ENCODE measurements at places on chromosomes 12 and 14.

- DNase-seq = no peak
Measured at GRCh38 chr12:33012226-33012625, 115.6 kb upstream of the PKP2 start.

DNA sequence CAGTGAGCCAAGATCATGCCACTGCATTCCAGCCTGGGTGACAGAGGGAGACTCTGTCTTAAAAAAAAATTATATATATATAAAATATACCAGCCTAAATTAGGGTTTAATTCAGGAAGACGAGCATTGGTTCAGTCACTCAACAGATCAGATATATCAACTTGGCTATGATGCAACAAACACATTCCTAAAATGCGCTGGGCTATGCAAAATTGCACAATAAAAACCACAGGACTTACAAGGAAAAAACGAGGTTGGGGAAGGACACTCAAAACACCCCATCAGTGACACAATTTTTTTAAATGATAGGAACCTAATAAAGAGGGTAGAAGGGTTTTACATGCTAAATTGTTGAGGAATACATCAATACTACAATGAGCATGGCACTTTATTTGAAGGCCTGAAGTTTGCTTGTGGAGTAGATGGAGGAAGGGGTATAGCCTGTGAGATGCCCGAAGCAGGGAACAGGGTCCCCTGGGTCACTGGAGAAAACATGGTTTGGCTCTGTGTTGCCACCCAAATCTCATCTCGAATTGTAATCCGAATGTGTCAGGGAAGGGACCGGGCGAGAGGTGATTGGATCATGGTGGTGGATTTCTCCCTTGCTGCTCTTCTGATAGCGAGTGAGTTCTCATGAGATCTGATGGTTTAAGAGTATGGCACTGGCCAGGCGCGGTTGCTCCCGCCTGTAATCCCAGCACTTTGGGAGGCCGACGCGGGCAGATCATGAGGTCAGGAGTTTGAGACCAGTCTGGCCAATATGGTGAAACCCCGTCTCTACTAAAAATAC is 71.2 kb downstream of the TNFAIP2 start:
- DNase-seq = peak; percentile 57

DNA sequence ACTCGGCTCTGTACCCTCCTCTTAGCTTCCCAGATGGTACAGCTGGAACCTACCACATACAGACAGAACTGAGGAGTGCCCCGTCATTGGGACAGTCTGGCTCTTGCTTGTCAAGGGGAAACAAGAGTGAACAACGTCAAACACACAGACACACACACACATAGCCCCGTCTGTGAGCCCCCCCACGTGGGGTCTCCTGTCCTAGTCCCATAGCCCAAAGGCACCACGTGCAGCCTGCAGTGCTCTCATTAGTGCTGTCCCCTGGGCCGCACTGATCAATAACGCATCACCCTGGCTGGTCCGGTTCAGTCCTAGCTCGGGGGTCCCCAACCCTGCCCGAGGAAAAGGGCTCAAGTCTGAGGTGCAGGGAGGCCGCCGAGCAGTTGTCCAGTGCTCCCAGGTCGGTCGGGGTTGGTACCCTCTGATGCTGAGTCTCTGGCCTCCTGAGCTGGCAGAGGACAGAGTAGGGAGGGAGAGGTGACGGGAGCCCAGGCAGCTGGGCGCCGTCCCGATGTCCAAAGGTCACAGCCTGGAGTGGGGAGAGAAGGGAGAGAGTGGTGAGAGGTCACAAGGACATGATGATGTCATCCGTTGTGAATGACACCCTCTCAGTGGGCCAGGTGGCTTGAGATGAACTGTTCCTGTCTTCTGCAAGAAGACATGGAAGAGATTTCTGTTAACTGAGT is 105.4 kb upstream of the NOS1 start:
- DNase-seq = no peak

GRCh38 chr14:71166180-71166837 is 259.1 kb downstream of the PCNX1 start:
- peak; percentile 81 for DNase-seq

DNA sequence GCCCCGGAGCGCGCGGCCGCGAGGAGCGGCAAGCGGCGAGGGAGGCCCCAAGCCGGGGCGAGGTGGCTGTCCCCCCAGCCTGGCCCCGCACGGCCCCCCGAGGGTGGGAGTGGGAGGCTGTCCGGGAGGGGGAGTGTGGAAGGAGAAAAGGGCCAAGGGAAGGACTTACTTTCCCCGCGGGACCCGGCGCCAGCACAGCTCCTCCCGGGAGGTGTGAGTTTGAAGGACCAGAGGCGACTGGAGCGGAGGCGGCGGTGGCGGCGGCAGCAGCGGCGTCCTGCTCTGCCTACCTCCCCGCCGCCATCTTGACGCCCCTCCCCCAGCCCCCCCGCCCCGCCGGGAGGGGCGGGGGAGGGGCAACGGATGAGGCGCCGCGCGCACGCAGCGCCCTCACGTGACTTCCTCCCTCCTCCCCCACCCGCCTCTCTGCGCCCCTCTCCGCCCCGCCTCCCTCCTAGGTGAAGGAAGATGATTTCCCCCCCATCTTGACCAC is at the start of gene SBNO1:
SBNO1 (minus strand) TSS at position 316 of the 493 bp plus-strand sequence. CDS start 14,406 bp downstream, outside the sequence.
- DNase-seq = peak; percentile 97

GRCh38 chr14:68677901-68678300 is 115.0 kb downstream of the ZFP36L1 start:
- DNase-seq = no peak

- peak; percentile 86 for DNase-seq
Measured at GRCh38 chr14:88551094-88551870, 3.5 kb downstream of the PTPN21 start.

- DNase-seq = no peak
Measured at GRCh38 chr12:101566318-101566717, 28.5 kb upstream of the MYBPC1 start.

GRCh38 chr12:107512391-107512790 is 173.2 kb upstream of the PWP1 start:
- peak; percentile 20 for DNase-seq

- peak; percentile 85 for DNase-seq
Measured at GRCh38 chr12:1474041-1474573, 120.3 kb downstream of the FBXL14 start.

- no peak for DNase-seq
Measured at GRCh38 chr12:87280893-87281292, 748.3 kb downstream of the C12orf50 start.

DNA sequence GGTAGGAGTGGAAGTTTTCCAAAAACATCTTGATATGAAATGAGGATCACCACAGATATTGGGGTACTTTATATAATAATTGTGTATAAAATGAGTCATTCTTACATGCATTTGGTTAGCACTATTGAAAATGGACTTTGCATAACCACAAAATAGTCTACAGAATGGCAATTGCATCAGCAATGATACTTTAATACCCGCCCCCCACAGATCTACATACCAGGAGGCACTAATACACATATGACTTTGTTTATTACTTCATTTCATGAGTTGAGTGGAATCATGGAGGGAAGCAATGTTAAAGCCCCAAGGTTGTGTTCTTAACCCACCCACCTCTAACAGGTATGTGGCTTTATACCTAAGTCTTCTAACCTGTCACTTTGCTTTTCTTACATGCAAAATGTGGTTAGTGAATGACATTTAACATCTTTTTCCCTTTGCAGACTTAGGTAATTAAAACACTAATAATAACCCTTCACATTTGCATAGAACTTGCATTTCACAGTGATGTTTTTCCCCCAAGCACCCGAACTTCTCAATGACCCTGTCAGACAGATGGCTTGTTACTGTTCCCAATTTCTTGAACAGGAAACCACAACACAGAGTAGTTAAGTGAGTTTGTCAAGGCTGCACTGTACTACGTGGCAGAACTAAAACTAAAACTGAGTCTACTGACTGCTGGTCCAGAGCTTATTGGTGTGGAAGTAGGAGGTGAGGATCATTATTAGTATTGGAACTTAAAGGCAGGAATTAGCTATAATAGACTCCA is 101.9 kb downstream of the NPAS3 start:
- no peak for DNase-seq

DNA sequence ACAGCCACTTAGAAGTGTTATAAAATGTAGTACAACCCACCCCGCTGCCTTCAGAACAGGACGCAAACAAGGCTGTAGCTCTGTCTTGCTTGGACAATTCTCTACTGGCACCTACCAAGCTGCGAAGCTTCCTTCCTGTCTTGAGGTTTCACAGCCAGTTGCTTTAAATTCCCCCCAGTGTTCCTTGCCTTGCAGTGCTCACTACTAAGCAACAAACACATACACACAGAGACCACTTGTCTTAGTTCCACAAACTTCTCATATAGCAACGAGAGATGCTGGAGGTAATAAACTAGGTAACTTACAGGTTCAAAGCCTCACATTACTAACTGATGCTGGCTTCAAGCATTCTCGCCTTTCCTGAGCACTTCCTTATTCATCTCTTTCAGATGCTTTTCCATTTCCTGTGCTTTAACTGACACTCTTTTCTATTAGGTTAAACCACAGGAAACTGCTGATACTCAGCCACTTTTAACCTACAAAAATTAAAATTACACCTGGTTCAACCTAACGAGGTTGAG is 91.5 kb upstream of the PTGDR start:
- no peak for DNase-seq

DNA sequence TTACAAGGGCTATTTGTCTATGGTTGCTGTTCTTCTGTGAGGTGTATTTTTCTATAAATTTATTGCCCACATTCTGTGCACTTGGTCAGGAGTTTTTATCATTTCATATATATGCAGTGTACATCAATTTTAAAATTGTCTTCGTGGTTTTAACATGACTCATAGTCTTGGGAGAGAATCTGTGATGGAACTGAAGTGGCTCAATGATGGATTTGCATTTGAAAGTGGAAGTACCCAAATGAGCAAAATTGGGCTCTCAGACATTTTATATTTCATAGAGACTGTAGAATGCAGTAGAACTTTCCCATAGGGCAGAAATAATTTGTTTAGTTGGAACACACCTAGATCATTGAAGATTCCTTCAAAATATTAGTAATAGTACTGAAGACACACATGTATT is 1.9 kb upstream of the SCFD1 start:
- DNase-seq = peak; percentile 10

DNA sequence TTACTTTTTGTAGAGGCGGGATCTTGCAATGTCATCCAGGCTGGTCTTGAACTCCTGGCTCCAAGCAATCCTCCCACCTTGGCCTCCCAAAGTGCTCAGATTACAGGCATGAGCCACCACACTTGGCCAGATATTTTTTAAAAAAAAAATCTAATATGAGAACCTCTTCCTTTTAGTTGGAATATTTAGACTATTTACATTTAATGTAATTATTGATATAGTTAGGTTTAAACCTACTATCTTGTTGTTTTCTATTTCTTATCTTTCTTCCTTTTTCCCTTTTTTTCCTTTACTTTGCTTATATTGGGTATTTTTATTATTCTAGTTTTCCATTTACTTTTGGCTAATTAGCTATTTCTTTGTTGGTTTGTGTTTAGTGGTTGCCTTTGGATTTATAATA is 185.8 kb downstream of the SLC41A2 start:
- no peak for DNase-seq

- peak; percentile 33 for DNase-seq
Measured at GRCh38 chr12:90102957-90103652, 394.5 kb upstream of the ATP2B1 start.

DNA sequence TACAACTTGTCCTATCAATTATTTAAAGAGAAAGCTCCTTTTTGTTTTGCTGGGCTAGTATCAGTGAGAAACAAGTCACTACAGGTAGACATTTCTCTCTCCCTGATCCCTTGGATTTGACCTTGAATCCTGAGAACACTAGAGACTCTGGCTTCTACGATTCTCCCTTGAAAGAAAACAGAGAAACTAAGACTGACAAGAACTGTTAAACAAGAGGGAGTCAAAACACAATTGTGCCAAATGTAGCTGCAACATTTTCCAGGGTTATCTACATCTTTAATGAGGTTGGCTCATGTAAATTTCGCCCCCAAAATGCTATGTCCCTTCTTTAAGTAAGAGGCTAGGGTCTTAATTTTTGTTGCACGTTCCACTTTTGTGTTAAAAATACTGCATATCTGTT is 62.4 kb downstream of the SLC38A1 start:
- no peak for DNase-seq

DNA sequence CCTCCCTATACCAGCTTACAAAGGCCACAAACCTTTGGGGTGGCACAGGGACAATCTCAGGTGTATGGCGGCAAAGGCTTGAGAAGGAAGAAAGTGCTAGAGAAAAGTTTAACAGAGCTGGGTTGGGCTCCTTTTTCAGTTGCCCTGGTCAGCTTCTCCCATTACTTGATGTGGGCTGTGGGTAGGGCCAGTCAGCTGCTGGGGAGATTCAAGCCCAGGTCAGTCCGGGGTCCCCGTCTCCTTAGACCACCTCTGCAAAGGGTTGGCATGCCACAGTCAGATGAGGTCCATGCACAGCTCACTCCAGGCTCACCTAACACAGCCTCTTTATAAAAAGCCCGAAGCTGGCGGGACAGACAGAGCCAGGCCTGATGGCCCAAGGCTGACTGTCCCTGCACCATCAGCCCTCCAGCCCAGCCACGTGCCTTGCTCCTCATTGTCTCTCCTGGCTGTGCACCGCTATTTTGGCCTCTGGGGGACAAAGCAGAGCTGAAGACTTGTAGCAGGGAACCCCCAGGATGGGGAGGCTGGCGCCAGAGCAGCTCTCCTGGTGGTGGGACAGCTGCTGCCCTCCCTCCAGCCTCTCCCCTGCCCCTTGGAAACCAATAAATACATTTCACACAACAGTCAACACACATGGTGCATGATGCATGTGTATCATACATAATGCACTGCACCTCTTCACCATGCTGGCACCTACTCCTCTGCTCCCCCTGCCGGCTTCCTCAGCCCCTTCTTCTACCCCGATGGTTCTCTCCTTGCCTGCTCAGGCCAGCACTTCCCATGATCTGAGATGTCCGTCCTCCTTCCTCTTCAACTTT is 61.7 kb upstream of the DDX11 start:
- no peak for DNase-seq

GRCh38 chr12:62525271-62525670 is 58.6 kb downstream of the MON2 start:
- no peak for DNase-seq

GRCh38 chr12:51493281-51493680 is 68.7 kb downstream of the SLC4A8 start:
- no peak for DNase-seq

- peak; percentile 22 for DNase-seq
Measured at GRCh38 chr12:53677016-53677799, 1.3 kb upstream of the ATP5MC2 start.

- no peak for DNase-seq
Measured at GRCh38 chr12:57247041-57247440, 3.9 kb downstream of the STAC3 start.

GRCh38 chr12:128312661-128313060 is 45.7 kb downstream of the TMEM132C start:
- no peak for DNase-seq

DNA sequence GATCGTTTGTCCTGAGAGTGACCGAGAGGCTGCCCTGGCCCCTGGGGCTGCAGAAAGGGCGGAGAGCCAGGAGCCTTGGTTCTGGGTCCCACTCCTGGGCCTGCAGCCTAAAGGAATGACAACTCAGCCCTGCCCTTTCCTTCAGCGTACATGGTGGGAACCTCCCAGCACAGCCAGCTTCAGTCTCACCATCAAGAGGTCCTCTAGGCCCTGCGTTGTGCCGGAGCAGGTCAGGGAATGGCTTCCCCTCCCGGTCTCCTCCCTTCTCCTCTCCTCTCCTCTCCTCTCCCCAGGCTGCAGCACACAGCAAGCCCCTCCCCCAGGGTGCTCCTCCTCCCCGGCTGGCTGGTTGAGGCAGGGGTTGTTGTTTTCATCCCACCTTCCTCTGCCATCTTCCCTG is 44.6 kb upstream of the TUNAR start:
- DNase-seq = no peak

Data from AG08395 (cell line).